Stimulated activated CD8-positive, alpha-beta memory T cell treated with anti-CD3 and anti-CD28 coated beads, Interleukin-2, amount 100 ng/mL, for 1 hour (primary cell): ENCODE measurements at places on chromosomes 4 and X.

- DNase-seq: no peak
These were observed 146.4 kb downstream of the FHIP1A start for GRCh38 chr4:151555151-151555945.

DNA sequence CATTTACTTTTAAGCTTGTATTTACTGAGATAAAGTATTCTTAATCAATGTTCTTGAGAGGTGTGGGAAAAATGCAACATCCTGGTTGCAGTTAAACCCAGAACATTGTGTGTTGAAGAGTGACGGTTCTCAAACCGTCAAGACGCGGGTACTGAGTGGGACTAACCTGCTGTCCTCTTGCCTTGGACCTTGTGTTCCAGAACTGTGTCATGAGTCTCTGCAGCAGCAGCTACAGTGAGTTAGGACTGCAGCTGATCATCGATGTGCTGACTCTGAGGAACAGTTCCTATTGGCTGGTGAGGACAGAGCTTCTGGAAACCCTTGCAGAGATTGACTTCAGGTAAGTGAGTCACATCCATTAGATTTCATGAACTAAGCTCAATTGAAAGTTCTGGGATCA, 59.7 kb downstream of the HTT start:
- DNase-seq: no peak

- no peak for DNase-seq
These were observed 50.6 kb upstream of the MAN2B2 start for GRCh38 chr4:6524436-6524835.

DNA sequence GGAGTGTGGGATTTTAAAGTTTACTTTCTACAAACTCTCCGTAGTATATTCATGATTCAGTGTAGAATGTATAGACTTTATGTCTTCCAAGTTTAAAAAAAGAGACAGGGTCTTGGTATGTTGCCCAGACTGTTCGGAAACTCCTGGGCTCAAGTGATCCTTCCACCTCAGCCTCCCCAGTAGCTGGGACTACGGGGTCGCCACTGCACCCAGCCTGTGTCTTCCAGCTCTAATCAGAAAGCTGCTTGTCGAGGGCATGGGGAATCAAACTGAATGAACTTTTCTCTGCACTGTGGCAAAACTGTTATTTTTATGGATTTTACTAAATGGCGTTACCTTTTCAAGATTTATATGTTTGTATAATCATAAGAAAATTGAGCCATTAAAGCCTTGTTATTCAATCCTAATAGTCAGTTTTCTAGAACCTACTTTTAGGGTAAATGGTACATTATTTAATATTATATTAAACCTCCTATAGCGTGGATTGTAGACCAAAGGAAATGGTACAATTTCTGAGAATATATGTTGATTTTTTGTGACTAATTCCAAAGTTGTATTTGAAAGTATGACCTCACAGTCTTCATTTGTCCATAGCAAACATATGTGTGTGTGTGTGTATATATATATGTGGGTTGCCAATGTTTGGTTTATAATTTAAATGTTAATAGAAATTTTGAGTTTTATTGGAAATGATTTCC, 1.1 kb downstream of the BLOC1S4 start:
- no peak for DNase-seq

DNA sequence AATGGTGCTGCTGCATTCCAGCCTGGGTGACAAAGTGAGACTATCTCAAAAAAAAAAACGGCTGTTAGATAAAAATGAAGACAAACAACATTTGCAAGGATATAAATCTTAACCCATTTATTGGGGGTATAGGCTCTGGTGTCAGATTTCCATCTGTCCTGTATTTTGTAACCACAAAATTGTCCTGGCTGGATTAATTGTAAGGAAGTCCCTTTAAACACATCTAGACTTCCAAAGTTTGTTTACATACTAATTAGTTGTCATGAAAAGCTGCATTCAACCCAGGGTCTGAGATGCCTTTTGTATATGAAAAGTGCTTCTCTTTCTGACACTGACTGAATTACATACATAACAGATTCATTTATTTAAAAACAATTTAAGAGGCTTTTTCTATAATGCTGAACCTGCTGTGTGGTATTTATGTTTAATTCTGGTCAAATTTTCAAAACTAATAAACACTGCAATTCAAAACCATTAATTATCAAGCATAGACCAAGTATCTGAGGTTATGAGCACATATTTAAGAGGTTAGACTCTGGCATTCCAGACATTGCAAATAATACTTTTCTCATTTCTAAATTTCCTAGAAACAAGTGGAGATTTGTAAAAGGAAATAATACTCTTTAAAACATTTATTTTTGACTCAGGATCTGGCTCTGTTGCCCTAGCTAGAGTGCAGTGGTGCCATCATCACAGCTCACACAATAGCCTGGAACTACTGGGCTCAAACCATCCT, 17.5 kb upstream of the UGDH start:
- no peak for DNase-seq

- DNase-seq: no peak
These were observed 456.0 kb upstream of the FAM241A start for GRCh38 chr4:111689214-111689613.

GRCh38 chrX:70402721-70403120, 20.4 kb upstream of the GDPD2 start:
- DNase-seq: no peak

DNA sequence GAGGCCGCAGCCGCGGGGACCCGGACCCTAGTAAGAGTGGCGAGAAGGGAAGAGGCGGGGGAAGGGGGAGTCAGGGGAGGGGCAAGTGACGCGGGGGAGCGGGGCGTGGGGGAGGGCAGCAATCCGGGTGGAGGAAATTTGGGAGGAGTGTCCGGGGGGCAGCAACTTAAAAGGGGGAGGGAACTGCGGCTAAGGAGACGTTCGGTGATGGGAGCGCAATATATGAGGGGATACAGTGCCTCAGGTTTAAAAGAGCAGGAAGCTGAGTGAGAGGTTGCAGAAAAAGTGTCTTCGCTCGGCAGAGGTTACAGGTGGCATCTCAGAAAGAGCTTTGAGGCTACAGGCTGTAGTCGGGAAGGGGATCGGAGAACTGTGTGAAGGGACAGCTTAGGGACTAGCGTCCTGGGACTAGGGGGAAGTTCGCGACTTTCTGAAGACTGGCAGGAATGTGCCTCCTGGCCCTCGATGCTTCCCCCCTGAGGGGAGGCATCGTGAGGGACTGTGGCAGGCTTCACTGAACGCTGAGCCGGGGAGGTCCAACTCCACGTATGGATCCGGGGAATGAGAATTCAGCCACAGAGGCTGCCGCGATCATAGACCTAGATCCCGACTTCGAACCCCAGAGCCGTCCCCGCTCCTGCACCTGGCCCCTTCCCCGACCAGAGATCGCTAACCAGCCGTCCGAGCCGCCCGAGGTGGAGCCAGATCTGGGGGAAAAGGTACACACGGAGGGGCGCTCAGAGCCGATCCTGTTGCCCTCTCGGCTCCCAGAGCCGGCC, 519 bp downstream of the FOXO4 start:
- no peak for DNase-seq

- no peak for DNase-seq
These were observed 160.6 kb downstream of the AFF2 start for GRCh38 chrX:148661035-148661434.

- no peak for DNase-seq
These were observed 62.3 kb upstream of the TLL1 start for GRCh38 chr4:165810726-165811125.

GRCh38 chr4:116664198-116664597, 421.2 kb downstream of the TRAM1L1 start:
- no peak for DNase-seq

DNA sequence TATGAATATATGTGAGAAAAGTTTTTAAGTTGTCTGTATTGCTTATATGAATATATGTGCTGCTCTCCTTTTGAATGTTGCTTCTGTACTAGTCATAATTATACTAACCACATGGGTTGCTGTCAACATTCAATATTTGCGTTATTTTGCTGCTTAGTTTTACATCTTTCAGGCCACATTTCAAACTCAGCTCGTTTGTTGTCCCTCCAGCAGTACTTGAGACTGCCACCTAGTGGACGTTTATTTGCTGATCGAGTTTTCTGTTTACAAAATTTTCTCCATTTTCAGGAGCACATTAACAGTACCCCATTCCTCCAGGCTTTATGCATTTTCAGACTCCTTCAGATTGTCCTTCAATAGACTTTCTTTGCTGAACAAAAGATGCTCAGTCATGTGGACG, 75.8 kb downstream of the NUDT11 start:
- DNase-seq: no peak

DNA sequence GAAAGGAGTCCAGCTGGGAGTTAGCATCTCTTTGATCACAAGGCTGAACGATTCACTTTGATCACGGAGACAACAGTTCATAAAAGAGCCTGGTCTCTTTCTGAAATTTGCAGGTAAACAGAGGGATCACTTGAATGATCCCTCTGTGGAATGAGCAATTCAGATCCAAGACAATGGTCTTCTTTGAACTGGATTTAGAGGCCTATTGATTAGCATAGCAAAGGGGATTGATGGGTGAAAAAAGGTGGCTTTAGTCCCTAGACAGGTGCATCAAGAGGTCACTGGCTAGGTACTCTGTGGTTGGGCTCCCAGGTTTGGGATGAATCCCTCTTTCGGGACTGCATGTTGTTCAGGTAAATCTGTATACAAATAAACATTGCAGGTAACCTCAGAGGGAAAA, 223.8 kb upstream of the TAPT1 start:
- DNase-seq: no peak

GRCh38 chr4:113769744-113770143, 8.2 kb upstream of the CAMK2D start:
- no peak for DNase-seq

DNA sequence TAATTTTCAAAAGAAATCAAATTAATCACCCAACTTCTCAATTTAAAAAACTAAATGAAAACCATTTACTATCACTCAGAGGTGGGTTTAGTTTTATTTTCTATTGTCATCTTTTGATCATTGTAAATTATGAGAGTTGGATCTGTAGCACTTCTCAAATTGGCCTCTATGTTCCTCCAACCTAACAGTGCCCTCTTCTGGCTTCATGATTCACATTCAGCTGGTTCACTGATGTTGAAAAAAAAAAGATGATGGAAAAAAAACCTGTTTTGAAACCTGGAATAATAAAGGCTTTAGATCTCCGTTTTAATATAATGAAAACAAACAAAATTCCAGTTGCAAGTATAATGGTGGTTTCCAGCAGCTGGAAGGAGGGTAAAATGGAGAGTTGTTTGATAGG, 2.4 kb upstream of the NBDY start:
- no peak for DNase-seq

- DNase-seq: no peak
These were observed 37.3 kb upstream of the BCORL1 start for GRCh38 chrX:129945131-129945530.

- no peak for DNase-seq
These were observed 84.3 kb downstream of the FHDC1 start for GRCh38 chr4:153020457-153020856.

DNA sequence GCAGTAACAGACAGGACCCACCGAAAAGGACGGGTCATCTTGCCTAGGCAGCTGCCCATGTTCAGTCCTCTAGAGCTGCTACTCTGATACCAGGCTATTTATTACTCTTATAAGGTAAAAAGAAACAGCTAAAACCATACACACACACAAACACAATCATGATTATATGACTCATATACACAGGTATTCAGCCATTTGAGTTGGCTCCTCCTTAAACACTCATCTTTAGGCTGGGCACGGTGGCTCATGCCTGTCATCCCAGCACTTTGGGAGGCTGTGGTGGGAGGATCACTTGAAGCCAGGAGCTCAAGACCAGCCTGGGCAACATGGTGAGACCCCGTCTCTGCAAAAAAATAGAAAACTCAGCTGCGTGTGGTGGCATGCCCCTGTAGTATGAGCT, 76.6 kb downstream of the F11 start:
- DNase-seq: no peak

GRCh38 chr4:98851806-98852205, 77.1 kb downstream of the EIF4E start:
- no peak for DNase-seq

DNA sequence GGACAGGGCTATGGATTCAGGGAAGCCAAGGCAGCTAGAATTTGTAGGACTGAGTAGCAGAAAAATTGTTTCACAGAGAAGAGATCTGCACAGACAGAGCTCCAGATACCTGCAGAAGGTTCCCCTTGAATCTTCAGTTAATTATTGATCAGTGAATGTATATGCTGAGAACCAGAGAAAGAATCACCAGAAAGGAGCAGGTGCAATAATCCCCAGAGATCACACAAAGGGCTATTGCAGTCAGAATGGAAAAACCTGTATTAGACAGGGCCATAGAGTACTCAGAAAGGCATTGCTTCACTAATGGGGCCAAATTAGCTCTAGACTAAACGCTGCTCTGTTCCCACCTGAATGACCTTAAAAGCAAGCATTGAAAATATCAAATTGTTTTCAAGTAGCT, 35.5 kb upstream of the SMAD1 start:
- no peak for DNase-seq

- DNase-seq: no peak
These were observed 14.4 kb upstream of the SORBS2 start for GRCh38 chr4:185826381-185826780.

GRCh38 chr4:157290622-157291021, 70.1 kb downstream of the GRIA2 start:
- DNase-seq: no peak

DNA sequence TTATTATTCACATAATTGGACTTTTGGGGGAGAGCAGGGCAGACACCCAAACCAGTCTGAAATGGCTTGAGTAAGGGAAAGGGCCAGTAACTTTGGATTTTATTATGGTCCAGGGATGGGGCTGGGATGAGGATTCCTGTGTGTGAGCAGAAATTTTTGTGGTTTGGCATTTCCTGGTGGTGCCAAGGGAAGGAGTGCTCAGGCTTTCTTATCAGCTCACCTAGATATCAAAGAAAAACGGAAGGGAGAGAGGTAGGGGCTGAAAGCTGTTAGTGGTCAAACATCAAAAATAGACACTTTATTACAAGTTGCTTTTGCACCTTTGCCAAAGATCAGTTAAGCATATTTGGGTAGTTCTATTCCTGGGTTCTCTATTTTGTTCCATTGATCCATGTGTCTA, 128.5 kb upstream of the DIPK2B start:
- DNase-seq: no peak

GRCh38 chr4:147408189-147408588, 72.7 kb upstream of the EDNRA start:
- no peak for DNase-seq

DNA sequence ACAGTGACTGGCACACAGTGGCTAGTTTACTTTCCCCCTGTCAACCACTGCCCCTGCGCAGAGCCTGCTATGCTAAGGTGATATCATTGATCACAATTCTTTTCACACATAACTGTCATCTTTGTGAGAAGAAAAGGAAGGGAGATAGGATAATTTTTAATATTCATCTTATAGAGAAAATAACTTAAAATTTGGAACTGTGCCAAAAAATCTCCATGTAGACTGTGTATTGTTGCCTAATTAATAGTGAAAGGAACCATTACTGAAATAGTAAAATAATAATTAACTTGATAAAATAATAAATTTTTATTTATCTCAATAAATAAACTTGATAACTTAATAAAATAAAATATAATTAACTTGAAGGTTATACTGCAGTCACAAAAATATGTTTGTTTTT, 1069.4 kb downstream of the C4orf33 start:
- no peak for DNase-seq
